ENCODE measurements at places on chromosomes 3 and 15. TPM values are rescaled to one million over a fixed set of nuclear protein-coding genes. Genes with fewer than 3 reads are reported as not detected.

GRCh38 chr3:99625237-99625622, 13.2 kb upstream of the COL8A1 start:
- H3K4me3 ChIP-seq = no peak overlapping the region
- no peaks in the 10 kb centered on the region for H3K27me3 ChIP-seq
- H3K4me1 ChIP-seq = peaks cover 32% of the 10 kb centered on the region
- no peak for DNase-seq

Gene ERC2
- 0.36 TPM for total RNA-seq

Gene BSN
- under 0.01 TPM for total RNA-seq

DNA sequence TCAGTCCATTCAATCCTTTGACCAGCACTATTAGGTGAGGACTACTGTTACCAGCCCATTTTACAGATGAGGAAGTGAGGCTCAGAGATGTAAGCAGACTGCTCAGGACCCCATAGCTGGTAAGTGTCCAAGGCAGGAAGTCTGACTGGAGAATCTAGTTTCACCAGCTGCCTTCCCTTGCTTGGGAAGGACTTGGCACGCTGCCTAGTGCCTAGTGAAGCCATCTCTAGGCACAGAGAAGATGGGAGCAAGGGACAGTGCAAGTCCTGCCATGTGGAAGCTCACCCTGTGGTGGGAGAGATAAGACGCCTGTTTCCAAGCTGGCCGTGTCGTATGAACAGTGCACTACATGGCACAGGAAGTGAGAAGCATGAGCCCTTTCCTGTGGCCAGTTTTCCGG, 111.8 kb upstream of the TMC3 start:
- H3K4me1 ChIP-seq = no peaks in the 10 kb centered on the region
- no peak for DNase-seq
- no peak overlapping the region for H3K4me3 ChIP-seq
- no peak overlapping the region for H3K27ac ChIP-seq

Gene MED12L
- 2.2 TPM for total RNA-seq

Gene CADM2
- total RNA-seq = 0.29 TPM

Measured in osteoblast (primary cell).